Ascending aorta (tissue), 2 donors: ENCODE measurements at places on chromosomes 5 and 9.

DNA sequence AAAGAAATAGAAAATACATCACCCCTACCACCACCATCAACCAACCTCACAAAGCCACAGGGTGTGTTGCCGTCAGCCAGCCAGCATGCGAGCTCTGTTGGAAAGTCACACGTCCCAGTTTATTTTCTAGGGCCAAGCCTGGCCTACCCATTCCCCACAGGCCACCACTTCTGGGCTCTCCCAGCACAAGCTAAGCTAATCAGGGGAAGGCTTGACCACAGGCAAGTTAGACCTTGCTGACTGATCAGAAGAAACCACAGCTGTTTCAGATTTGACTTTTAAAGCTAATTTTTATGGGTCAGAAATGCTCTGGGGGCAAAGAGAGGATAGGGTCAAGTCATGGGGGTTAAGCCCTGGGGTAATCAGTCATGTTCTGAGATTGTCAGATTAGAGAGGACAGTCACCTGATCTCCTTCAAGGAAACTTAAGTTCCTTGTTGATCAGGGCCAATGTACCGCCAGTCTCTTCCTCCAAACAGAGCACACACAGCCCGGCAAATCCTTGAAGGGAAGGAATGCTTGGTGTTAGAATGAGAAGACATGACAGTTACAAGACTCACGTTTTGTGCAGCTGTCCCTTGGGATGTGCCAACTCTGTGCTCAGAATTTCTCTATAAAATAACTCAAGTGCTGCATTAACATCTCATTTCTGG is 7.6 kb downstream of the SHB start:
- no peaks in the 10 kb centered on the region for H3K27me3 ChIP-seq
- H3K27ac ChIP-seq: peak overlapping the region; percentile 22
- H3K36me3 ChIP-seq: no peaks in the 10 kb centered on the region
- no peak for DNase-seq

- H3K27ac ChIP-seq: no peak overlapping the region
- no peaks in the 10 kb centered on the region for H3K27me3 ChIP-seq
- H3K4me1 ChIP-seq: no peaks in the 10 kb centered on the region
- no peaks in the 10 kb centered on the region for H3K36me3 ChIP-seq
Observed at GRCh38 chr5:13859270-13860065, 85.0 kb downstream of the DNAH5 start.

DNA sequence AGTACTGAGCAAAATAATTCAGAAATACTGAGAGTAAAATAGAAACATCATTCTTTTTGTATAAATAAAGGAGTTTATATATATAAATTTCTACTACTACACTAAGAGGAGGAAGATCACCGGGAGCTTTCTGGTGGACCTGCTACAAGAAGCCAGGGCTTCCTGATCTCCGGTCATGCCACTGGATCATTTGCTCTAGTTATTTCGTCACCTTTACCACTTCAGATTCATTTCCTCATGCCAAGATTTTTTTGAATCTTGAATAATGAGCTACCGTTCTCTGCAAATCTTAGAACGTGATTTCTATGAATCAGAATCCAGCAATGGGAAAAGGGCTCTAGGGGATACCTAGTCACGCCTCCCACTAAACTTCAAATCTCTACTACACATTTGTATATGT is 51.9 kb upstream of the TBC1D9B start:
- H3K4me1 ChIP-seq: no peaks in the 10 kb centered on the region
- H3K36me3 ChIP-seq: peaks cover 46% of the 10 kb centered on the region
- no peak overlapping the region for H3K27ac ChIP-seq
- no peak overlapping the region for H3K4me3 ChIP-seq

DNA sequence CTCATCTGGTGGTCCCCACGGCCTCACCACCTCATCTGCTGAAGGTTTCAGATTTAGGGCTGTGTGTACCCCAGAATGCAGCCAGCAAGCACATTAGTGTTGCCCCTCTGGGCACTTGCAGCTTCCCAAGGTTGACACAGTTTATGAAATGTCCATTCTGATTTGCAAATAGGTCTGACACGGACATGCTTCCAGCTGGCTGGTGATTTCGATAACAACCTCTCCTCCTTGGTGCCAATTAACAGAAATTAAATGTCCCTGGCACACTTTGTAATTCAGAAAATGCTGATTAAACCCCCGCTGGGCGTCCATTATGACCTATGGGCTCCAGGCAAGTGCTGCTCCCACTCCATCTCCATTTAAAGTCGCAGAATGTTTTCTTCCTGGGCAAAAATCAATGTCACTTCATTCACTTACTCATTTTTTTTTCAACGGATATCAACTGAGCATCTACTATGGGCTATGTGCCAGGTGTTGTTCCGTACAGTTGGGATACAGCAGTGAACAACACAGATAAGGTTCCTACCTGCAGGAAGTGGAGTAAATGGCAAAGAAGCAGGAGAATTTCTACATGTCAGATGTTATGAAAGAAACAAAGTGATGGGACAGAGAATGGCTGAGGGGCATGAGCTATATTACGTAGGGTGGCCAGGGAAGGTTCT is 32.0 kb downstream of the PLAC8L1 start:
- H3K36me3 ChIP-seq: no peaks in the 10 kb centered on the region
- H3K4me3 ChIP-seq: no peak overlapping the region
- no peak overlapping the region for H3K27ac ChIP-seq
- no peak for DNase-seq

DNA sequence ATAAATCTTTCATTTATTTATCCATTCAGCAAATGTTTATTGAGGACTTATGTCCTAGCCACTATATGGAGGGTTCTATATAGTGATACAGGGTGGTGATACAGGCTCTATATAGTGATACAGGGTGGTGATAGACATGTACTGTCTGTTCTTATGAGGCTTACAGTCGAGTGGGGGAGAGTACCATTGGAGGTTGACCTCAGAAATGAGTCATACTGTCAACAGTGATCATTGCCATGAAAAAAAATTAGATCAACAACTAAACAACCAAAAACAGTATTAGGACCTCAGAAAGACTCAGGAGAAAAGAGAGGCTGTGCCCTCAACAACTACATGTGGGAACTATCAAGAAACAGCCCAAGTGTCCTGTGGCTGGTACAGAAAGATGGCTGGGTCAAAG is 22.0 kb downstream of the PAPPA start:
- H3K27me3 ChIP-seq: no peaks in the 10 kb centered on the region
- no peak for DNase-seq
- no peaks in the 10 kb centered on the region for H3K36me3 ChIP-seq
- H3K4me3 ChIP-seq: no peak overlapping the region
- H3K27ac ChIP-seq: no peak overlapping the region

- H3K36me3 ChIP-seq: no peaks in the 10 kb centered on the region
- H3K27ac ChIP-seq: no peak overlapping the region
- no peak overlapping the region for H3K4me3 ChIP-seq
- no peaks in the 10 kb centered on the region for H3K27me3 ChIP-seq
- DNase-seq: no peak
Observed at GRCh38 chr5:137206030-137206715, 293.0 kb downstream of the SPOCK1 start.

GRCh38 chr9:12775679-12776512 is 1.1 kb downstream of the LURAP1L start:
- no peaks in the 10 kb centered on the region for H3K36me3 ChIP-seq
- H3K4me1 ChIP-seq: peaks cover 7% of the 10 kb centered on the region
- peak overlapping the region; percentile 96 for H3K27ac ChIP-seq
- H3K4me3 ChIP-seq: peak overlapping the region; percentile 94

DNA sequence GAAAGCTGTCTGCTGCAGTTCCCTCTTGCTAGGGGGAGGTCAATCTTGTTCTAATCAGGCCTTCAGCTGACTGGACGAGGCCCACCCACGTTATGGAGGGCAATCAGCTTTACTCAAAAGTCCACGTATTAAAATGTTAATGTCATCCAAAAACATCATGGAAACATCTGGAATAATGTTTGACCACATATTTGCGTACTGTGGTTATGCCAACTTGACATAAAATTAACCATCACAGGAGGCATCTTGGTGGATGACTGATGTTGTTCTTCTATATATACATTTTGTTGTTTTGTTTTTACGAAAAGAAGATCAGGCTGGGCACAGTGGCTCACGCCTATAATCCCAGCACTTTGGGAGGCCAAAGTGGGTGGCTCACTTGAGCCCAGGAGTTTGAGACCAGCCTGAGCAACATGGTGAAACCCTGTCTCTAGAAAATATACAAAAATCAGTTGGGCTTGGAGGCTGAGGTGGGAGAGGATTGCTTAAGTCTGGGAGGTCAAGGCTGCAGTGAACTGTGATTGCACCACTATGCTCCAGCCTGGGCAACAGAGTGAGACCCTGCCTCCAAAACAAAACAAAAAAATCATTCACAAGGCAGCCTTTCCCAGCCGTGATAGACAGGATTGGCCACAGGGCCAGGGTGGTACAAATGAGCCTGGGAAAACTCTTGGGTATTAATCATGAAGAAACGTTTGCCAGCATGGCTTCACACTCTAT is 33.8 kb upstream of the PRXL2C start:
- no peaks in the 10 kb centered on the region for H3K36me3 ChIP-seq
- no peaks in the 10 kb centered on the region for H3K27me3 ChIP-seq
- H3K27ac ChIP-seq: no peak overlapping the region
- no peaks in the 10 kb centered on the region for H3K4me1 ChIP-seq
- DNase-seq: no peak
- no peak overlapping the region for H3K4me3 ChIP-seq

DNA sequence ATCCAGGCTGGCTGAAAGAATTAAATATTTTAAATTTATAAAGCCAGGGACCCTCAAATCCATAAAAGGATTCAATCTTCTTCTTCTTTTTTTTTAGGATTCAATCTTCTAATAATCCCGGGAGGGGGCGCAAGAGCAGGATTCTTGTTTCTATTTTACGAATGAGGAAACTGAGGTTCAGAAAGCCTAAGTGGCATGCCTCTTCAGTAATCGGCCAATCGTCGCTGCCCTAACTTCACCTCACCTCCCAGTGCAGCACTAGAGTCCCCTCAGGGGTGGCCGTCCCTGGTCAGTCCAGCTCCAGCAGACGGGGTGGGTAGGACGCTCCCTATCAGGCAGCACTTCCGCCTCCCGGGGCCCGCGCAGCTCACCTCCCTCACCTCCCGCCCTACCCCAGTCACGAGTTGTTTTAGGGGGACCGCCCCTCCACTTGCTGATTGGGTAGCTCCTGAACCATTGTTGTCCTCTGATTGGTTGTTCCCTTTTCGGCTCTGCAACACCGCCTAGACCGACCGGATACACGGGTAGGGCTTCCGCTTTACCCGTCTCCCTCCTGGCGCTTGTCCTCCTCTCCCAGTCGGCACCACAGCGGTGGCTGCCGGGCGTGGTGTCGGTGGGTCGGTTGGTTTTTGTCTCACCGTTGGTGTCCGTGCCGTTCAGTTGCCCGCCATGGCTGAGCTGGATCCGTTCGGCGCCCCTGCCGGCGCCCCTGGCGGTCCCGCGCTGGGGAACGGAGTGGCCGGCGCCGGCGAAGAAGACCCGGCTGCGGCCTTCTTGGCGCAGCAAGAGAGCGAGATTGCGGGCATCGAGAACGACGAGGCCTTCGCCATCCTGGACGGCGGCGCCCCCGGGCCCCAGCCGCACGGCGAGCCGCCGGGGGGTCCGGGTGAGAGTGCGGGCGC is at the start of gene CLTA:
CLTA (plus strand) TSS at position 534 of the 902 bp plus-strand sequence; CDS start at position 670, 136 bp downstream.
- peaks cover 4% of the 10 kb centered on the region for H3K4me1 ChIP-seq
- peak within 1 kb of the TSS; percentile 86 for H3K4me3 ChIP-seq
- DNase-seq: peak; percentile 98
- peak within 1 kb of the TSS; percentile 95 for H3K27ac ChIP-seq

GRCh38 chr5:112930082-112930344 is 8.0 kb upstream of the REEP5 start:
- DNase-seq: no peak
- no peak overlapping the region for H3K27ac ChIP-seq
- H3K4me1 ChIP-seq: no peaks in the 10 kb centered on the region
- H3K27me3 ChIP-seq: no peaks in the 10 kb centered on the region
- H3K36me3 ChIP-seq: no peaks in the 10 kb centered on the region
- no peak overlapping the region for H3K4me3 ChIP-seq

- no peak for DNase-seq
- no peaks in the 10 kb centered on the region for H3K36me3 ChIP-seq
- no peak overlapping the region for H3K27ac ChIP-seq
- no peaks in the 10 kb centered on the region for H3K27me3 ChIP-seq
Observed at GRCh38 chr5:39515881-39516280, 91.1 kb upstream of the DAB2 start.

- no peaks in the 10 kb centered on the region for H3K4me1 ChIP-seq
- no peak for DNase-seq
- no peak overlapping the region for H3K4me3 ChIP-seq
- no peaks in the 10 kb centered on the region for H3K27me3 ChIP-seq
- H3K27ac ChIP-seq: no peak overlapping the region
Observed at GRCh38 chr5:100560860-100561259, 25.7 kb downstream of the FAM174A start.

- H3K4me1 ChIP-seq: no peaks in the 10 kb centered on the region
- H3K27ac ChIP-seq: no peak overlapping the region
- H3K4me3 ChIP-seq: no peak overlapping the region
- no peak for DNase-seq
- no peaks in the 10 kb centered on the region for H3K36me3 ChIP-seq
- H3K27me3 ChIP-seq: no peaks in the 10 kb centered on the region
Observed at GRCh38 chr5:59819806-59820205, 73.7 kb downstream of the PDE4D start.

GRCh38 chr5:90886381-90886780 is 327.8 kb downstream of the ADGRV1 start:
- H3K4me3 ChIP-seq: no peak overlapping the region
- peaks cover 4% of the 10 kb centered on the region for H3K4me1 ChIP-seq
- no peaks in the 10 kb centered on the region for H3K27me3 ChIP-seq
- H3K27ac ChIP-seq: no peak overlapping the region
- DNase-seq: no peak
- H3K36me3 ChIP-seq: no peaks in the 10 kb centered on the region

GRCh38 chr5:125034331-125034730 is 287.9 kb upstream of the ZNF608 start:
- no peak overlapping the region for H3K27ac ChIP-seq
- H3K27me3 ChIP-seq: no peaks in the 10 kb centered on the region
- H3K4me1 ChIP-seq: no peaks in the 10 kb centered on the region
- H3K4me3 ChIP-seq: no peak overlapping the region

GRCh38 chr5:150624334-150625163 is 15.9 kb upstream of the SYNPO start:
- DNase-seq: no peak
- peak overlapping the region; percentile 95 for H3K4me3 ChIP-seq
- H3K27me3 ChIP-seq: no peaks in the 10 kb centered on the region
- no peaks in the 10 kb centered on the region for H3K36me3 ChIP-seq
- H3K27ac ChIP-seq: peak overlapping the region; percentile 96

DNA sequence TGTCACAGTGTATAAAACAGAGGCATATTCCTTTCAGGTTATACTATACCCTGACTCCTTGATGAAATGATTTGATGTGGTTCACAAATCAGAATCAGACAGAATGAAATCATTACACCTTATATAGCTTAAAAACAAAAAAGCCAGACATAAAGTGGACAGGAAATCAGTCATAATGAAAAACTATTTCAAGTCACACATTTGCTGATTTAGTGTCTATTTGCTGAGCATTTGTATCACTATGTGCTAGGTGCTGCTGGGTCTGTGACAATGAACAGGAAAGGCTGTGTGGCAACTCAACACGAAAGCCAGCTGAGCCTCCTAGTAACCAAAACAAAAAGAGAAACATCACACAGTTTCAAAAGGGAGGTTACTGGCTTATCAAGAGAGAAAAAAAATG is 194.0 kb downstream of the EFNA5 start:
- no peak overlapping the region for H3K4me3 ChIP-seq
- no peaks in the 10 kb centered on the region for H3K27me3 ChIP-seq
- no peaks in the 10 kb centered on the region for H3K36me3 ChIP-seq
- DNase-seq: no peak
- no peak overlapping the region for H3K27ac ChIP-seq
- no peaks in the 10 kb centered on the region for H3K4me1 ChIP-seq

- H3K27me3 ChIP-seq: no peaks in the 10 kb centered on the region
- H3K4me3 ChIP-seq: no peak overlapping the region
- H3K36me3 ChIP-seq: no peaks in the 10 kb centered on the region
Observed at GRCh38 chr5:167528651-167529050, 762.8 kb upstream of the WWC1 start.
